ENCODE measurements at places on chromosomes 4 and X.
A peak's percentile ranks its signal among the peaks of the same experiment; 100 is the strongest.

DNA sequence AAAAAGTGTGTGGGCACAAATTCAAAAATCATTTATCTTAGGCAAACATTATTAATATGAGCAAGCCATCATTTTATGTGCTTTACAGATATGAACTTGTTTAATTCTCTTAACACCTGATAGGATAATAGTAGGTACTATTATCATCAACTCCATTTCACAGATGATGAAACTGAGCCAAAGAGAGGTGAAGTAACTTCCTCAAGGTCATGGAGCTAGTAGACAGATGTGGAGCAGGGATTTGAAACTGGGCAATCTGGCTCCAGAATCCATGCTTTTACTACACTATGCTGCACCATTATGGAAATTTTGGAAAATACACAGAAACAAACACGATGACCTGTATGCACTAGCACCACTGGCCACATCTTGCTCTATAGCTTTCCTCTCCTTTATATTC, 1.0 kb upstream of the PIN4 start:
- DNase-seq: no peak

DNA sequence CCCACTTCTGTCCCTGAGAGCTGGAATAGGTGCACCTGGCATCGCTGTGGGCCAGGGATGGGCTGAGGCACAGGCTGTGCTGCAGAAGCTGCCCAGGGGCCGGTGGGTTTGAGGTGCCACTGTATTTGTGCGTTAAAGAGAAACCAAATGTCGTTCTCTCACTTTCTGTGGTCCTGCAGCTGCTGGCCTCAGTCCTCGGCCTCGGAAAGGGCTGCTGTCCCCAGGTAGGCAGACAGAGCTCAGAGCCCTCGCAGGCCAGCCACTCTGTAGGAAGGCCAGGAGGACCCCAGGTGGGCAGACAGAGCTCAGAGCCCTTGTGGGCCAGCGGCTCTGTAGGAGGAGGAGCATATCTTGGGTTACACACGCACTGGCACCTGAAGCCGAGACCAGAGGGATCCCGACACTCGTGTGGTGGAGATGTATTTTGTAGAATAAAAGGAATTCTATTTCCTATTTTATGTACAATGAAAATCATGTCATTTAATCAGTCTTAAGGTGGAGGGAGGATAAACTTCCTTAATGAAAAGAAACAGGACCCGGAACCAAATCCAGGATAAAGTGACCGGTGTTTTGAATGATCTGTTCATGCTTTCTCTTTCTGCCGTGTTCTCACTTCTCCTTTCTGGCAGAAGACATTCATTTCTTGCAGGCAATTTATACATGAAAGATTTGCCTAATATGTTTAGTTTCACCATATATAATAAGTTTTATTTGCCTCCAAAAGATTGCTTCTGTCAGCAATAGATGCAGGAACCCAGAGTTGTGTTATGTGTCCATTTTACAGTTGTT, 54.4 kb upstream of the HGFAC start:
- no peak for DNase-seq

- no peak for DNase-seq
Measured at GRCh38 chrX:41023098-41023497, 62.1 kb upstream of the USP9X start.

DNA sequence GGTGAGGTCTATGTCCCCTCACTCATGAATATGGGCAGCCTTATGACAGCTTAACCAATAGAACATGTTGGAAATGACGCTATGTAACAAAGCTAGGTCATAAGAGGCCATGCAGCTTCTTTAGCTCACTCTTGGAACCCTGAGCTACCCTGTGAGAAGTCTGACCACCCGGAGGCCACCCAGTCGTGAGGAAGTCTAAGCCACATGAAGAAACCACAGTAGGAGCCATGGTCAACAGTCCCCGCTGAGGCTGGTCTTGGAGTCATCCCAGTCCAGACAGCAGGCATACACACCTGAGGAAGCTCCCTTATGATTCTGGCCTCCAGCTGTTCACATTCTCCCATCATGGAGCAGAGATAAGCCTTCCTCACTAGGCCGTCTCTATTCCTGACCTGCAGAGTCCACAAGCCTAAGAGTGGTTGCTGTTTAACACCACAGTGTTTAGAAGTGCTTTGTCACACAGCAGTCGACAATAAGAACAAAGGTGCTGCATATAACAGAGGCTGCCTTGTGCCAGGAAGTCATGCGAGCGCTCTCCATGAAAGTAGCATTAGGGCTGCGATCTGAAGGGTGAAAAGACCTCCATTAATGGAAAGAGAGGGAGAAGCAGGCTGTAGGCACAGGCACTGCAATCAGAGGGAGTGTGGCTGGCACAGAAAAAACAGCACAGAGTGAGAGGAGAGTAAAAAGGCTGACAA, 38.2 kb downstream of the TSPAN5 start:
- no peak for DNase-seq

DNA sequence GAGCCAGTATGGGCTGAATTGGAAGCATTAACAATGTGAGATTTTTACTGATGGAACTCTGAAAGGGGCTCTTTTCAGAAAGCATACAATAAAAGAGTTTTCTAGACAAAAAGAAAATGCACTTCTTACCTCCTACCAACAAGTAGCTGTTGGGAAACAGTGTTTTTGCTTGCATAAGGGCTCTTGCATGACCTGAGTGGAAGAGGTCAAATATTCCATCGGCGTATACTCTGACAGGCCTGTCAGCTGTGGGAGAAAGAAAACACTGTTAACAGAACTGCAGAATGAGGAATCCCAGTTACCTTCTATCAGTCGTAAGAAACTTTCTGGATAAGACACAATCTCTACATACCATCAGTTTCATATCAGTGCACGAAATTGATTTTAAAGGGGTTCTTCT, 39.5 kb downstream of the PCYT1B start:
- no peak for DNase-seq

- no peak for DNase-seq
Measured at GRCh38 chr4:38119668-38120385, 159.6 kb downstream of the PTTG2 start.

DNA sequence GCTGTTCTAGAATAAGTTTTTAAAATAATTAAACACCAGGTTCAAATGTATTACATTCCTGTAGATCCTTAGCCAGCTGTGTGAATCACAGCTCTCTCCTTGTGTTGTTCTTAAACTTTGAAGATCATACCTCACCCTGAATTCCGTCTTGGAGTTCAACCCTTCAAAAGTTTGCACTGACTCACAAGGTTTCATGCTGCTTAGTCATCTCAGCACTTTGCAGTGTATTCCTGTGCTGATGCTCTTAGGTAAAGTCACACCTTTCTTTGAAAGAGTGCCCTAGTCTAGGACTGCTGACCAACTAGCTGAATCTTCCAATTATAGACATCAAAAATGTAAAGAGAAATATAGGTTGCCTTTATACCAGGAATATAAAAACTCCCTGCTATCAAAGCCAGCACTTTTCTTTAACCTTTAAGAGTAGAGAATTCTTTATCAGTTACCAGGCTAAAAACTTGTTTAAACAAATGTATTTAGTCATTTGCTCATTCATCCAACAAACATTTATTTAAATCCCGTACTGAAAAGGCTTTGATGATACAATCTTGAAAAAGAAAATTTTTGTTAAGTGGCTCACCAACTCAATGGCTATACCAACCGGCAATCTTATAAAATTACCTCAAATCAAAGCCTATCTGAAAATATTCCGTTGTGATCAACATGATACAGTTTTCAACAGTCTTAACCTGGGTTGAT, 169.7 kb downstream of the RAP1GDS1 start:
- DNase-seq: no peak

DNA sequence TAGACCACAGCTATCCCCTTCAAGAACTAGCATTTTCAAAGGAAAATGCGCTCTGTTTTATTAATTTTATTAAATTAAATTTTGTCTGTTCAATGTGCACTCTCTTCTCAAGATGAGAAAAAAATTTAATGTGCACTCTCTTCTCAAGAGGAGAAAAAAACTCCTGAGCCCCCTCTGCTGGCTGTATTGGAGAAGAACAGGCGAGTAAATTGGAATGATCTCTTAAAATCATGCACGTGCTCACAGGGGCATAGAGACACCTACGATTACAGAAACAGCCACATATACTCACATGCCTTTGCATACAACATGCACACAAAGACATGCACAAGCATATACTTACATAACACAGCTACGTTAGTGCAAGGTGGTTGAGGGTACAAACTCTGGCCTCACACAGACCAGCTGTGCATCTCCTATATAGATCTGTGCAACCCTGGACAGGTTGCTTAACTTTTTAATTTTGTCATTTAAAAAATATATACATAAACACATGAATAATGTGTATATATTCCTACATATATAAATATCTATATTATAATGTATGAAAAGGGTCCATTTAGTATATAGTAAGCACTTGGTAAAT, 176.2 kb upstream of the CXorf66 start:
- DNase-seq: peak; percentile 39

- no peak for DNase-seq
Measured at GRCh38 chr4:56681158-56681852, at the start of gene HOPX. Gene HOPX, minus strand, starts transcription at chr4:56681296. Its CDS starts 23,480 bp downstream, at chr4:56657816.

DNA sequence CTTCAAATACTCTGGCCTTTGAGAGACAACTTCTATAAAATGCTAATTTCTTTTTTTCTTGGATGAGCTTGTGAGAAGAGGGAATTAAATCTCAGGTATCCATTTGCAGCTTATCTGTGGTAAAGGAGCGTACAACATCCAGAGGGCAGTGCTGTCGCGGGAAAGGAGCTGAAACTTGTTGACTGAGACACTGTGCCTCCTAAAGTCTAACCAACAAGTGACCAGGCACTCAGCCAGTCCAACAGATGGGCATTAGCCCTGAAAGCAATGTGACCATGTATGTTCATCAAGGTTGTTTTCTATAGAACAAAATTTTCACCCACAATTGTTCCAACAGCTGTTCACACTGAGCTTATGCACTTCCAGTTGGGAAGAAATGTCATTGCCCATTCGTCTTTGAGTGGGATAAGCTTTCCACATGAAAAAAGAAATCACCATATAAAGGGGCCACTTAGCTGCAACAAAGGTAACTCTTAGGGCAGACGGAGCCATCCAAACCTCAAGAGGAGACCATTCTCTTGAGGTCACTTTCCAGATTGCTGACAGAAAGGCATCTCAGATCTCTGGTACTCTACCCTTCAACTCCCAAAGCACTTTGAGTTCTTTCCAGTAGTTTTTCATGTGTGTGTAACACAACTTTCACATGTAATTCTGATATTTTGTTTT, 244.8 kb upstream of the NEIL3 start:
- no peak for DNase-seq

DNA sequence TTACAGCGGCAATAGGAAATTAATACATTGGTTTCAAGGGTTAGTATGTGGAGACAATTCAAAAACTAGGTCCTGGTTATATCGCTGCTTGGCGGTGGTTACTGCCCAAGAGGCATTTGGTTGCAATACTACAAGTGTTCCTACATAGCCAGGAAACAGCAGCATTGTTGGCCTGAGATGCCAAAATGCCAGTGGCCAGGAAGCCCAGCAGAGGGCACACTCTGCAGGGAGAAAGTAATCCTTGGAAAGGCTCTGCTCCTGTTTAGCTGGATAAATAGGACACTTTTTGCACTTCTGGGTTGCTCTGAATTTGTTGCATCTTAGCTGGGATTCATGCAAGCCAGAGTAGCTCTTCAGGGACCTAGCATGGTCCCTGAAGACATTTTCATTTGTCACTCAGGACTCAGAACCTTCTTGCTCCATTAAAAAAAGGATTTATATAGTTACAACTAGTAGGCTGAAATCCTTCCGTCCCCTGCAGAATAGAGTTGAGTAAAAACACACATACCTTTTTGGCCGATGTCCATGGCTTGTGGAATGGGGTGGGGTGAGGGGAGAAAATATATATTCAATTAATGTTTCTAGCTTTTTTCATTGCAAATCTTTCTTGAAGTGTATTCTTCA, 8.1 kb upstream of the GPR119 start:
- peak; percentile 69 for DNase-seq

DNA sequence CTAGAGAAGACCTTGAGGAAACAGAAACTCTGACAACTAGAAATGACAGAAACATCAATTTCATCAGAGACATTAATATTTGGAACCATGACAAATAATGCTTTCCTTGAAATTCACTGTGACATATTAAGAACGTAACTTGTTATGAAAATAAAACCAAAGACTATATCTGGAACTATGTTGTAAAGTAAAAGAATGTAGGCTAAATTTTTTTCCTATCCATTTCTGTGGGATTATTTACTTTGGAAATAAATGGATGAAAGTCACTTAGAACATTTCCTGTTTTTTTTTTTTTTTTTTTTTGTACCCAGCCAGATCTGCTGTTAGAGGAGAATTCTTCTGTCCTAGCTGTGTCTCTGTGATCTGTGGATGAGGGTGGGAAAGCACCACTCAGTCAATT, 255.9 kb downstream of the SPRY1 start:
- DNase-seq: no peak

DNA sequence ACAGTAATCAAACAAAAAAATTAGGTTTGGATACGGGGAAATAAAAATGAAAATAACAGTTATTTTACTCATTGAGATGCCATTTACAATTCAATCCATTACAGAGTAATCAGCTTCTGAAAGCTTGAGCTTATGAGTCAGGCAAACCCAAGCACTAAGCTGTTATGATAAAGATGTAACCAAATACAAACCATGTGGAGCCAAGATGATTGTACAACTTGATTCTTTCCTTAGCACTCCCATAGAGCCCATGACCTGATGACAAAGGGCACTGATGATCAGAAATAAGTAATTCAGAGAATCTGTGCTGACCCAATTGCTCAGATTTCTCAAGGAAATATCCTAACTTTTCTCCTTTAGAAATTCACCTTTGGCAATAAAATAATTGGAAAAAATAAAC, 40.5 kb upstream of the PRKG2 start:
- no peak for DNase-seq

DNA sequence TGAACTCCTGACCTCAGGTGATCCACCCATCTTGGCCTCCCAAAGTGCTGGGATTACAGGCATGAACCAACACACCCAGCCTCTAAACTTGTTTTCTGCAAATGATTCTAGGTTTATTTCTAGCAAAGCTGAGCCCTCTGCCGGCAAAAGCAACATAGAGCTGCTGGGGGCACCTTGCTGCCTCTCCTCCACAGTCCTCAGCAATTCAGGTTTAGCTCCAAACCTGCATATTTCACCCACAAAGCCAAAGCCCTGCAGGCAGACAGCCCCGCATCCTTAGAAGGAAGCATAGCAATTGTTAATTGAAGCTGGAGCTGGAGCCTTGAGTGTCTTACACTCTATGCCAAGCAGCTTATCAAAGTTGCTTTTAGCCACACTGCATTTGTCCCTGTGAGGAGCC, 24.9 kb upstream of the OCIAD2 start:
- DNase-seq: peak; percentile 41

GRCh38 chr4:48247878-48248558, 21.6 kb downstream of the TEC start:
- no peak for DNase-seq

- DNase-seq: no peak
Measured at GRCh38 chrX:78383594-78383993, 56.2 kb upstream of the CYSLTR1 start.

GRCh38 chr4:177687117-177687516, 244.9 kb upstream of the AGA start:
- no peak for DNase-seq

DNA sequence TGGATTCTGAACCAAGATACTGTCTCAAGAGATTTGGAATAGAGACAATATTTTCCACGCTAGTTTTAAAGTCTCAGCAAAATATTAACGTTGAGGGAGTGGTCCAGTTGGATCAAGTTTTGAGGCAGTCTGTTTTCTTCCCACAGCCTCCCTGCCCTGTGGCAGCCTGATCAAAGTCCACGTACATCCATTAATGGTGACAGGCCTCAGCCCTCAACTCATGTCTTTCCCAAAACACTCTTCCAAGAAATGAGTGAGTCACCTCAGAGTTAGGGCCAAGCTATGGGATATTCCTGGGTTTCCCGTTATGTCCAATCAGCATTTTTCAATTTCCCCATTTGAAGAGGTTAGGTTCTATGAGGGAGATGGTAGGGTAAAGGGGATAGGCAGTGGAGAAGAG, 28.5 kb downstream of the EGFL6 start:
- DNase-seq: no peak

GRCh38 chr4:157076578-157076947, 613 bp downstream of the GLRB start:
- peak; percentile 47 for DNase-seq
